Myocyte (in vitro differentiated cells): ENCODE measurements at places on chromosomes 1 and 21.
A peak's percentile ranks its signal among the peaks of the same experiment; 100 is the strongest.

- DNase-seq, result no peak
These were observed 49.0 kb upstream of the KCNJ6 start for GRCh38 chr21:37965088-37965805.

- DNase-seq, result peak; percentile 68
These were observed 112.3 kb downstream of the TM2D1 start for GRCh38 chr1:61612602-61613001.

- DNase-seq, result no peak
These were observed 34.8 kb downstream of the LIN9 start for GRCh38 chr1:226274138-226274537.

- DNase-seq, result no peak
These were observed 95.4 kb upstream of the NGF start for GRCh38 chr1:115433483-115433882.

DNA sequence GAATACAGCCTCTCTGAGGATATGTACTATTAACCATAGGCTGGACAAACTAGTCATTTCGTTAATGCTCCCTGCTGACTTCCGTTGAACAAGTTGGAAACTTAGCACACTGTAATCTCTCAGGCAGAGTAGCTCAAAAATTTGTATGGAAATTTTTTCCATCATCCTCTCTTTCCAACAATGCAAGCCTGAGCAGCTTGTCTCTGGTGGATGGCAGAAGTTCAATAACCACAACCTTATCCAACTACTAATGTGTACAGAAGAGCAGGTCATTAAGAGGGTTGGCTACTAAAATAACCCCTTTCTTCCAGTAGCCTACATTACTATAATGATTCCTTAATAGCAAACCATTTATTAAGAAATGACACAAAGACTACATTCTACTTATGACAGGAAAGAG is 262.3 kb downstream of the NFIA start:
- DNase-seq, result peak; percentile 10

- no peak for DNase-seq
These were observed 305 bp upstream of the RPS6KC1 start for GRCh38 chr1:213050745-213051126.

- DNase-seq, result peak; percentile 22
These were observed 27.2 kb upstream of the NPPB start for GRCh38 chr1:11885916-11886315.

DNA sequence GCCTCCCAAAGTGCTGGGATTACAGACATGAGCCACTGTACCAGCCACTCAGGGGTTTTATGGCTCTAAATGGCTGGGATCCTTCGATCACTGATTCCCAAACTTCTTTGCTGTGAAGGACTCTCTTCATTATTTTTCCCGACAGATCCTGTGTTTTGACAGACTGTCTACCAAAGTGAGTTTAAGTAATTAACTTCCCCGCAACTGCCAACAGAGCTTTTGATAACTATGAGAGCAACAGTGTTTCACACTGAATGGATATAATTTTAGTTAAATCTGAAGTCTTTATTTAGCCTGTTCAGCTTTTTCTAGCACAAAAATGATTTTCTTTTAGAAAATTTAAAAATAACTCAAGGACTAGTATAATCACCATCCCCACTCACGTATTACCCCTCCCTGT is 12.6 kb upstream of the RABIF start:
- DNase-seq, result no peak

- no peak for DNase-seq
These were observed 58.8 kb upstream of the PRDX6 start for GRCh38 chr1:173418107-173418985.

- DNase-seq, result no peak
These were observed 243.2 kb downstream of the NCAM2 start for GRCh38 chr21:21241391-21241790.

GRCh38 chr1:3968851-3969250 is 68.8 kb upstream of the C1orf174 start:
- no peak for DNase-seq

GRCh38 chr1:117673405-117673804 is 67.6 kb downstream of the TENT5C start:
- peak; percentile 11 for DNase-seq

DNA sequence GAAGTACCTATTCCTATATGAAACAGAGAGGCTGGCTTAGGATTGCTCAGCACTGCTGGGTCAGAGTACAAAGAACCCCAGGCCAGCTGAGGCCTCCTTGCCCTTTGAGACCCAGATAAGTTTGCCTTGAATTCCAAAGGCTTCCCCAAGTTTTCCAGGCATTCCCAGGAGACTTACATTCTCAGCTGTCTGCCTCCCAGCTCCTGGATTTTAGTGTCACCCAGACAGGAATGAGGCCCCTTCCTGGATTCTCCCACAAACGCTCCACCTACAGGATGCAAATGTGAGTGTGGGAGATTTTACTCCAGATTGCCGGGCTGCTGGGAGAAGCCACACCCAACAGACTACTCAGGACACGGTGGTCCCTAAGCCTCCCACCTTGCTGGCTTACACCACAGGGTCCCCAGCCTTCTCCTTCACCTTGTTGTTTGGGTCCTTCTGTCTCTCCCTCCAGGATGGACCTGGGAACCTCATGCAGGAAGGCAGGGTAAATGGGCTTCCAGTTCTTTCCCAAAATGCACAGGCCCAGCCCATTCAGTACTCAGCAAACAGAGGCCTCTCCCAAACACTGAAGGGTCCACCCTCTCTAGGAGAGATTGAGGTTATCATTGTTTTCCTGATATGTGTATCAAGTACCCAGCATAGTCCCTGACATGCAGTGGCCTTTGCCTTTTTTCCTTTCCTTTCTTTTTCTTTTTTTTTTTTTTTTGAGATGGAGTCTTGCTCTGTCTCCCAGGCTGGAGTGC is 10.6 kb downstream of the RHBG start:
- peak; percentile 67 for DNase-seq

DNA sequence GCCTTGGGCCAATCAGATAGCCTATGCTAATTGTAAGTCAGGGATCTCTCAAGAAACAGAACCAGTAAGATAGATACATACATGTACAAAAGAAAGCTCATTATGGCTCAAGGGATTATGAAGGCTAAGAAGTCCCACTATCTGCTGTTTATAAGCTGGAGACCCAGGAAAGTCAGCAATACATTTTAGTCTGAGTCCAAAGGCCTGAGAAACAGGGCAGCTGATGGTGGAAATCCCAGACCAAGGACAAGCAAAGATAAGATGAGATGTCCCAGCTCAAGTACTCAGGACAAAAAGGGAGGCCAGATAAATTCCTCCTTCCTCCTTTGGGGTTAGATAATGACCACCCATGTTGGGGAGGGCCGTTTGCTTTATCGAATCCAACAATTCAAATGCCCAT is 269.9 kb downstream of the AJAP1 start:
- no peak for DNase-seq

GRCh38 chr1:204567071-204567470 is 50.9 kb downstream of the MDM4 start:
- peak; percentile 40 for DNase-seq

DNA sequence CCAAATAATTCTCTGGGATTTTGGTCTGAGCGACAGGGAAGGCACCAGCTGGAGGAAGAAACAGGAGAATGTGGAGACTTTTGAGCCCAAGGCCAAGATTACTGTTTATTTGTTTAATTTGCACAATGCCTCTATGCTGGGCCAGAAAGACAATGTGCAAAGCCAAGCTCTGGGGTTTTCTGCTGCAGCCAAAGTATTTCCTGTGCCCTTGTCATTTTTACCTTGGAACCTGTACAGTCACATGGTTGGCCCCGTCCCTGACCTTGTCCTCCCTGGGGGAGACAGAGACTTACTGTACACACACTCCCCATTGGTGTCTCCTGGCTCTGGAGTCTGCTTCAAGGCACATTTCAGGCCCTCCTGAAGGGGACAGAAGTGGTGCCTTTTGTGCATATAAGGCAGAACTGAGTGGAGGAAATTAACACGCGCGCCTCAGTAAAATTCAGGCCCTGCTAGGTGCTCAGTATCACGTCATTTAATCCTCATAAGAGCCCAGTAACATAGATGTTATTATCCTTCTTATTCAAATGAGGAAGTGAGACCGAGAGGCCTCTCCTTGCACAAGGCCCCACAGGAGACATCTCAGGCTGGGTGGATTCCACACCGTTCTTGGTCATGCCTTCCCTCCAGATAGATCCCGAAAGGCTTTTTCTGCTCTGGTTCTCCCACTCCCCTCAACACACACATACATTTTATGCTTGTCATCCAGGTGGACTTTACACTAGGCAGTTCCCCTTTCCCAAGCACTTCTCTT is 21.1 kb downstream of the C1orf115 start:
- DNase-seq, result no peak

DNA sequence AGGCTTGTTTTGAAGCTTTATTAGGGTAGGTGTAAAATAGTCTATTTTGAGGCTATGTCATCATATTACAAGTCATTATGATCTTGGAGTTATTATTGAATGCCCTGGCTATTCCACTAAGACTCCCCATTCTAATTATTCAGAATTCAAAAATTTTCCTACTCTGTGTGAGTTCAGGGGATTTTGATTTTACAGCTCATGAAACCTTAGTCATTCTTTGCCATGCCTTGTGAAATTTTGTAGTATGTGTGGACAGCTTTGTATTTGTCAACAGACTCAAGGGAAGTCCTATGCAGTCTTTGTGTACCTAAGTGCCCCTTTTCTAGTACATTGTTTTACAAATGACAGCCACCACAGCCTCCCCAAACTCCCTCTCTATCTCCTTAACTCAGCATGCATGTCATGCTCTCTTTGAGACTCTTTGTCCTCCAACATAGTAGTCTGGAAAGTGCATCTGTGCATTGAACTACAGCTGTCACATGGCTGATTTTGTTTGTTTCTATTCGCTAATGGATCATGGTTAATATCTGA is 28.0 kb downstream of the CD1D start:
- DNase-seq, result no peak

GRCh38 chr21:46055863-46056281 is 42.0 kb upstream of the COL6A2 start:
- DNase-seq, result no peak

GRCh38 chr21:24260751-24261150 is 1346.5 kb downstream of the MRPL39 start:
- no peak for DNase-seq

GRCh38 chr21:16983420-16983819 is 529.4 kb upstream of the CXADR start:
- no peak for DNase-seq

GRCh38 chr1:197763769-197764168 is 11.5 kb downstream of the DENND1B start:
- DNase-seq, result no peak

GRCh38 chr1:162333991-162334390 is 42.7 kb downstream of the SPATA46 start:
- no peak for DNase-seq

- DNase-seq, result no peak
These were observed 18.1 kb upstream of the PADI3 start for GRCh38 chr1:17230671-17231310.

GRCh38 chr1:8560611-8561544 is 243.0 kb downstream of the SLC45A1 start:
- DNase-seq, result peak; percentile 64

- DNase-seq, result no peak
These were observed 244.4 kb downstream of the NFIA start for GRCh38 chr1:61326713-61327112.

DNA sequence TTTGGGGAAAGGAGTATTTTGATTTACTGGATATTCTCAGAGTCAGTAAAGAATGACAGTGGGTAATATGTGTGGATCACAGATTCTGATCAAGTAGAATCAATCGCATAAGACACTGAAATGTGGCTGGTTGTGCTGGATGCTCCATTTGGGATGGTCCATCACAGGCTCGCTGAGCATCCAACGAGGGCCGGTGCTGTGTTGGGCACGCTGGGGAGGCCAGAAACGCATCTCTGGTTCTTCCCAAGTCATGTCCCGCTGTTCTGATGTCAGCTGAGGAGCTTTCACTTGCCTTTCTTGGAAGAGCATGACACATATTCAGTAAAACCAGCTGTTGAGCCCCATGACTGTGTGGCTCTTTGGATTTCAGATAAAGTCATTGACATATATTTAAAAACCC is 72.0 kb downstream of the UMODL1 start:
- DNase-seq, result peak; percentile 36

DNA sequence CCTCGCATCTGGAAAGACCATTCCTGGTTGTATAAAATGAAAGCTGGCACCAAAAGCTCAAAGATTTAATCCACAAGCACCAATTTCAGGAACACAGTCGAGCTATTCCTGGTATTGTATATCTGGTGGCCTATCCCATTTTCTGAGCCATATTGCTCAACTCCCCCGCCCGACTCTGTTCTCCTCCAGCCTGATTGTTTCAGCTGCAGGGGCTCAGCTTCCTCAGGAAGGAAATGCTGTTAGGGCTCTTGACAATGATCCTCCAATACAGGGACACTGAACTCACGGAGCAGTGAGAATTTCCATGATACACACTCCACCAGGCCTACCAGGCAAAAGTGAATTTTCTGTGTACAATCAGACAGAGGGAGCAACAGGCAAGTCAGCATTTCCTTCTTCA is 16.9 kb upstream of the TDRD10 start:
- no peak for DNase-seq

- no peak for DNase-seq
These were observed 103.8 kb downstream of the DMRTB1 start for GRCh38 chr1:53562981-53563379.

DNA sequence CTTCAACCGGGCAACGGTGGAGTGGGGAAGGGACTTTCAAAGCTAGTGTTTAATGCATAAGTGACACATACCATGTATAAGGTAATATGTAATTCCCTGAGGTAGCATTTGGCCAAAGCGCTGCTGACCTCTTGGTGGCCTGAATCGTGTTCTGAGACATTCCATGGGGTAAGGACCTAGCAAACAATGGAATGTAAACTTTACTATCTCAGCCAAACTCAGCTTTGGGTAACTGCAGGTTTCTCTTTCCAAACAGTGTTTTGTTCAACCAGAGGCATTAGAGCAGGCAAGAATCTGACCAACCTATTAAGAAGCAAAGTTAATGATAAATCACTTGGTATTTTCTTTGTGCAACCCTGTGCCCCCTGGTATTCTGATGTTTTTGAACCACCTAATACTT is 22.0 kb downstream of the TGFB2 start:
- DNase-seq, result no peak

- no peak for DNase-seq
These were observed 18.9 kb downstream of the PTPRU start for GRCh38 chr1:29255134-29255666.

GRCh38 chr1:111139956-111140679 is at the start of the genes CEPT1 and DRAM2:
TSS of gene CEPT1 (plus strand) at chr1:111140223. CDS start at chr1:111147715, 7,492 bp downstream.
TSS of gene DRAM2 (minus strand) at chr1:111140093. CDS start at chr1:111131554, 8,539 bp downstream.
- peak; percentile 98 for DNase-seq

DNA sequence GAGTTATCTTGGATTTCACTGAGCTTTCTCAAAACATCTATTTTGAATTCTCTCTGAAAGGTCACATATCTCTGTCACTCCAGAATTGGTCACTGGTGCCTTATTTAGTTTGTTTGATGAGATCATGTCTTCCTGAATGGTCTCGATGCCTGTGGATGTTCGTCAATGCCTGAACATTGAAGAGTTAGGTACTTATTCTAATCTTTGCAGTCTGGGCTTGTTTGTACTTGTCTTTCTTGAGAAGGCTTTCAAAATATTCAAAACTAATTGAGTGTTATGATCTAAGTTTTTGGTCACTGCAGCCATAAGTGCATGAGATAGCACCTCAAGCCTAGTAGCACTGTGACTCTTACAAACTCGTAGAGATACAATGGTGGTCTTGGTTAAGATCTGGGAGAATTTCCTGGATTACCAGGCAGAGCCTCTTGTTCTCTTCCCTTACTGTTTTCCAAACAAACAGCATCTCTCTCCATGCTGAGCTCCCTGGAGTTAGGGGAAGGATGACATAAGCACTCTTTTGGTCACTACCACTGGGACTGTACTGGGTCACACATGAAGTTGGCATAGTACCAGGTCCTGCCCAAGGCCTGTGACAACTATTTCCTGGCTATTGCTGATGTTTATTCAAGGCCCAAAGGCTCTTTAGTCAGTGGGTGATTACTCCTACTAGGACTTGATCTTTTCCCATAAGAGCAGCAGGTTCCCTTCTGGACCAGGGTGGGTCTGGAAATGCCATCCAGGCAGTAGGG is 25.6 kb downstream of the SLC22A15 start:
- peak; percentile 38 for DNase-seq

GRCh38 chr1:213692321-213692720 is 295.5 kb upstream of the PROX1 start:
- DNase-seq, result no peak
